ENCODE measurements at places on chromosomes 1 and 21. TPM values are rescaled to one million over a fixed set of nuclear protein-coding genes. Genes with fewer than 3 reads are reported as not detected.
A peak's percentile ranks its signal among the peaks of the same experiment; 100 is the strongest.

The ALG14 gene
- 6.0 TPM for total RNA-seq

- no peaks in the 10 kb centered on the region for H3K4me1 ChIP-seq
- H3K27ac ChIP-seq: no peak within 1 kb of the TSS
- H3K27me3 ChIP-seq: peaks cover 58% of the 10 kb centered on the region
- no peak for DNase-seq
- no peak within 1 kb of the TSS for H3K4me3 ChIP-seq
These were observed at the start of gene HMGCS2 for GRCh38 chr1:119768778-119769177. HMGCS2 (minus strand) TSS chr1:119768905; CDS start chr1:119768844, 61 bp downstream.

- no peak for DNase-seq
- H3K27me3 ChIP-seq: no peaks in the 10 kb centered on the region
- no peaks in the 10 kb centered on the region for H3K36me3 ChIP-seq
These were observed 105.5 kb downstream of the RPE65 start for GRCh38 chr1:68344208-68344607.

DNA sequence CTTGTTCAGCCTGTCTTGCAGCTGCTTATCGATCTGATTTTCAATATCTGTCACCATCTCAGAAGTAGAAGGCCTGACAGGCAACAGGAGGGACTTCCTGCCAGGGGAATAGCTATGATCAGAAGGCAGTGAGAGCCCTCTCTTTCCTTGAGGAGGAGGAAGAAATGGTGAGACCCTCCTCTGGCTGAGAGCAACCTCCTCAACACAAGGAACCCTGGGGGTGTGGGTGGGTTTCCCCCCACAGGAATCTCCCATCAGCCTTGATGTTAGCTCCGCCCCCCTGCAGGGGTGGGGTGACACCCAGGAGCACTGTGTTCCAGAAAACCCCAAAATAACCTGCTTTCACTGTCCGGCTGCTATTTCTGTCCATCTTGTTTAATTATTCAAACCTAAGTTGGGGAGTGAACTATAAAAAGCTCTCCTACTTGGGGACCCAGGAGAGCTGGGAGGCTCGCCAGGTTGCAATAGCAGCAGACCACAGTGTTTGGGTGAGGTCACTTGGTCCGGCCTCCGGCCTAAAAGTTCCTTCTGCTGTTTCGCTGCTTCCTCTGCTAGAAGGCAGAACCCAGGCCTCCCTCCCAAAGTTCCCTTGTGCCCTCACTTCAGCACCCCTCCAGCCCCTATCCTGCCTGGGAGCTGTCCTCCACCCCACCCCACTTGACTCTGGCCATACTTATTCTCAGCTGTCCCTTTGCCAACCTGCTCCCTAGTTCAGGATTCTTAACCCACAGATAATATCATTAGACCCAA lies 7.8 kb upstream of the MEF2D start:
- H3K27ac ChIP-seq: no peak overlapping the region
- H3K27me3 ChIP-seq: peaks cover 7% of the 10 kb centered on the region
- DNase-seq: no peak

The SERINC2 gene
- 4.5 TPM for total RNA-seq

The RAB7B gene
- 0.78 TPM for total RNA-seq

DNA sequence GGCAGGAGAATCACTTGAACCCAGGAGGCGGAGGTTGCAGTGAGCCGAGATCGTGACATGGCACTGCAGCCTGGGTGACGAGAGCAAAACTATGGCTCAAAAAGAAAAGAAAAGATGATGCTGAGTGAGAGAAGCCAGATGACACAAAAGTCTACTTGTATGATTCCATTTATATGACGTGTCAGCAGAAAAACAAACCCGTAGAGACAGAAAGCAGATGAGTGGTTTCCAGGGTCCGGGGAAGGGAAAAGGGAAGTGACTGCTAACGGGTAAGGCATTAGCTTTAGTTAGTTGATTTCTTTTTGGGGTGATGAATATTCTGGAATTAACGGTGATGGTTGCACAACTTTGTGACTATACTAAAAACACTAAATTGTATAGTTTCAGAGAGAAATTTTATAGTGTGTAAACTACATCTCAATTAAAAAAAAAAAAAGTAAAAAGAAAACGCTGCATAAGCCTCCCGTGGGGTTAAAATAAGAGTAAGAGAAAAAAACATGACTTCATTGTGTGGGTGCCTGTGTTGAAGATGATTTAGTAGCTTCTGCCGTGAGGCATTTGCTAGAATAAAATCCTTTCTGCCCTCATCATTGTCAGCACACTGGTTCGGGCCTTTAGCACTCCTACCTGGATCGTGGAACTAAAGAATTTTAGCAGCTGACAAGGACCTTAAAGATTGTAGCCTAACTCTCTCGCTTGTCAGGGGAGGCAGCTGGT lies 24.7 kb upstream of the ATP5PO start:
- H3K4me3 ChIP-seq: no peak overlapping the region
- H3K36me3 ChIP-seq: peaks cover 8% of the 10 kb centered on the region
- H3K27ac ChIP-seq: peak overlapping the region; percentile 40
- H3K27me3 ChIP-seq: no peaks in the 10 kb centered on the region

The PROK1 gene
- total RNA-seq: not detected

The COL6A1 gene
- 1,582 TPM for total RNA-seq

DNA sequence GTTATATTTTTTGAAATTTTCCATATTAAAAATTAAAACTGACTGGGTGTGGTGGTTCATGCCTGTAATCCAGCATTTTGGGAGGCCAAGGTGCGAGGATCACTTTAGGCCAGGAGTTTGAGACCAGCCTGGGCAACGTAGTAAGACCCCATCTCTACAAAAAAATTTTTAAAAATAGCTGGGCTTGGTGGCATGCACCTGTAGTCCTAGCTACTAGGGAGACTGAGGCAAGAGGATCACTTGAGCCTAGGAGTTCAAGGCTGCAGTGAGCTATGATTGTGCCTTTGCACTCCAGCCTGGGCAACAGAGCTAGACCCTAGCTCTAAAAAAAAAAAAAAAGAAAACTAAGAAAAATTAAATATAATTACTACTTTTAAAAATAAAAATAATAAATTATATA lies 4.5 kb upstream of the SVBP start:
- H3K27me3 ChIP-seq: no peaks in the 10 kb centered on the region
- H3K4me3 ChIP-seq: no peak overlapping the region
- H3K36me3 ChIP-seq: no peaks in the 10 kb centered on the region
- H3K4me1 ChIP-seq: peaks cover 30% of the 10 kb centered on the region
- H3K27ac ChIP-seq: no peak overlapping the region

DNA sequence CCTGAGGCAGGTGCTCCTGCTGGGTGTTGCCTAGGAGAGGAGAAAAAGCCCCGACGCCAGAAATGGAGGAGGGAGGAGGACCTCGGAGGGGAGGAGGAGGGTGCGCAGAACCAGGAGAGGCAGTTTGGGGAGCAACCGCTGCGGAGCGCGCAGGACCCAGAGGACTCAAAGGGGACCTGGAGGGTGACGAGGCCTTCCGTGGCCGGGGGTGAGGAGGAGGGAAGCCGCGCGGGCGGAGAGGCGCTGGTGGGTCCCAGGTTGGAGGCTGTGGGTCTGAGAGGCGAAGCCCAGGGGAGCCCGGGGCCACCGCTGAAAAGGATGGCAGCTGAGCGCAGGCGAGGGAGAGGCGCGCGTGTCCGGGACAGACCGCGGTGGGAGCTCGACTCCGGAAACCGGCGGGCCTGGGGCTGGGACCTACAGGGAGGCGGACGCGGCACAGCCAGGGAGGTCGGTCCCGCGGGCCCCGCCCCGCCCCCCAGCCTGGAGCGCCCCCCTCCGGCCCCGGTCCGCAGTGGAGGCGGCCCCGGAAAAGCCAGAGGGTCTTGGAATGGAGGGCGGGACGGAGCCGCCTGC lies 15.1 kb downstream of the RNF223 start:
- H3K4me3 ChIP-seq: peak overlapping the region; percentile 71
- H3K4me1 ChIP-seq: peaks cover 29% of the 10 kb centered on the region
- H3K27ac ChIP-seq: no peak overlapping the region
- H3K27me3 ChIP-seq: no peaks in the 10 kb centered on the region
- no peak for DNase-seq
- H3K36me3 ChIP-seq: peaks cover 2% of the 10 kb centered on the region

- no peak overlapping the region for H3K4me3 ChIP-seq
- peaks cover 28% of the 10 kb centered on the region for H3K27me3 ChIP-seq
- no peaks in the 10 kb centered on the region for H3K36me3 ChIP-seq
These were observed 56.8 kb downstream of the SLC30A10 start for GRCh38 chr1:219871427-219872057.

The ARTN gene
- total RNA-seq: 1.1 TPM

DNA sequence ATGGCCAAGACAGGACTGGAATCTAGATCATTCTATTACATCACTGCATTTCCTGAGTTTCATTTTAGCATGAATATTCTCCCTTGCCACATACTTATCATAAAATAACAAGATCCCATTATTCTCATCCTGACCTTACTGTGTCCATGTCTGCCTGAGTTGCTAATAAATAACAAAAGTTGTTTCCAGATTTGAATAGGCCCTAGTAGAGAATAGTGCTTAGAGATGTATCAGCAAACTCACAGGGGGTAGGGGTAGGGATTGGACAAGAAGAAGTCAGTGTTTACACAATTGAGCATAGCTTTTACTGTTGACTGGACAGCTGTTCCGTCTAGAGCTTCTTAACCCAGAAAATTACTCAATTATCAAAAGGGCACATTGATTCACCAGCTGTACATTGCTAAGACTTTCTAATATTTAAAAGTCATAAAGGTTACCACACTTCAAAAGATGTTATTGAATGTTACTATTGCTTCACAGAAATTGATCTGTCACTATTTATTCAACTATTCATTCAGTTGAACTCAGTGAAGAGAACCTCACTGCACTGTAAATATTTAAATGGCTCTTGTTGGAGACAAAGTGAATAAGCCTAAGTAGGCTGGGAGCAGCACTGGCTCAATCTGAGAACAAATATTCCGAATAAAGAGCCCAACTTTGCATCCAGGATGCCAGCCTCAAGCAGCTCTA lies 121.9 kb downstream of the NRIP1 start:
- no peaks in the 10 kb centered on the region for H3K36me3 ChIP-seq
- H3K4me3 ChIP-seq: no peak overlapping the region

All from osteocyte (in vitro differentiated cells).